ENCODE measurements at places on chromosomes 3 and 15.
A peak's percentile ranks its signal among the peaks of the same experiment; 100 is the strongest.

GRCh38 chr3:168862466-168862865 is 766.7 kb upstream of the GOLIM4 start:
- DNase-seq = no peak

GRCh38 chr3:124916837-124917409 is 17.6 kb downstream of the MUC13 start:
- DNase-seq = no peak

DNA sequence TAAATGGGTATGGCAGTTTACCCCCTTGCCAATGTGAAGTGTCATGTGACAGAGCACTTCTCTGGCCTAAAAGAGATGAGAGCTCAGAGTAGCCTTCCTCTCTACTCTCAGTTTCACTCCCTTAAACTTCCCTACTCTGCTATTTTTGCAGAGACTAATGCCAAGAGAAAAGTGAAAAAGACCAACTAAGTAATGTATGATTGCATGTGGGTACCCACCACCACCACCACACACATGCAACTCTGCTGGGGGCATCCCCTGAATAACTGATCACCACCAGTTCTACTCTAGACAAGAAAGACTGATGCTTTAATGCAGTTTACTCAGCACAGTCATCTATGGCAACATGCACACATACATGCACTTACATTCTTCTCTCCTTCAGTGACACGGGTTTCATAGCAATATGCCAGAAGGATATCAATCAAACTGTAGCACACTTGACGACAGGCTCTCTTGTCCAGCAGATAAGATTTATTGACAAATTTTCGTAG is 31.3 kb downstream of the SHQ1 start:
- DNase-seq = peak; percentile 5

DNA sequence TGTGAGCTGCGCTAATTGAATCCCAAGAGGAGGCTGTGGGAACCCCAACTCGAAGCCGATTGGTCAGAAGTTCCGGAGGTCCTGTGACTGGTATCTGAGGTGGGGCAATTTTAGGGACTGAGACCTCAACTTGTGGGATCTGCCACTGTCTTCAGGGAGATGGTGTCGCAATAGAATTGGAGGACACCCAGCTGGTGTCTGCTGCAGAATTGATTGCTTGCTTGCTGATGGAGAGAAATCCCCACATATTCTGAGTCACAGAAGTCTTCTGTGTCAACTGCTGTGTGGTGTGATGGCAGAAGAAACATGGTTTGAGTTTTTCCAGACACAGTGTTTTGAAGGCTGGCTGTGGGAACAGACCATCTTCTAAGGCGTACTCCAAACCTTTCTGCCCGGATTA is 99.7 kb upstream of the PLXNA1 start:
- DNase-seq = no peak

DNA sequence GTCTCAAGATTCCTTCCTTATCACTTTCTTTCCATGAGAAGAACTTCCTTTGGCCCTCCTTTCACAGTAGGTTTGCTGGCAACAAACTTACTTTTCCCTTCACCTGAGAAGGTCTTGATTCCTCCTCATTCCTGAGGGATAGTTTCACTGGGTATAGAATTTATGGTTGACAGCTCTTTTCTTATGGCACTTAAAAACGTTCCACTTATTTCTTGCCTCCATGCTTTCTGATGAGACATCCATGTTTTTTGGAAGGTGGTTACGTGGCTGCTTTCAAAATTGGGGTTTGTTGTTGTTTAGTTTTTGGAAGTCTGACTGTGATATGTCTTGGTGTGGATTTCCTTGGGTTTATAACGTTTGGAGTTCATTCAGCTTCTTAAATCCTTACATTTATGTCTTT is 8.2 kb upstream of the PLXNA1 start:
- DNase-seq = no peak

- DNase-seq = no peak
These were observed 848.0 kb upstream of the CADM2 start for GRCh38 chr3:84110787-84111186.

GRCh38 chr15:74291101-74292071 is 55.3 kb downstream of the CCDC33 start:
- DNase-seq = peak; percentile 92

- no peak for DNase-seq
These were observed 121.9 kb upstream of the MEF2A start for GRCh38 chr15:99443768-99444446.

DNA sequence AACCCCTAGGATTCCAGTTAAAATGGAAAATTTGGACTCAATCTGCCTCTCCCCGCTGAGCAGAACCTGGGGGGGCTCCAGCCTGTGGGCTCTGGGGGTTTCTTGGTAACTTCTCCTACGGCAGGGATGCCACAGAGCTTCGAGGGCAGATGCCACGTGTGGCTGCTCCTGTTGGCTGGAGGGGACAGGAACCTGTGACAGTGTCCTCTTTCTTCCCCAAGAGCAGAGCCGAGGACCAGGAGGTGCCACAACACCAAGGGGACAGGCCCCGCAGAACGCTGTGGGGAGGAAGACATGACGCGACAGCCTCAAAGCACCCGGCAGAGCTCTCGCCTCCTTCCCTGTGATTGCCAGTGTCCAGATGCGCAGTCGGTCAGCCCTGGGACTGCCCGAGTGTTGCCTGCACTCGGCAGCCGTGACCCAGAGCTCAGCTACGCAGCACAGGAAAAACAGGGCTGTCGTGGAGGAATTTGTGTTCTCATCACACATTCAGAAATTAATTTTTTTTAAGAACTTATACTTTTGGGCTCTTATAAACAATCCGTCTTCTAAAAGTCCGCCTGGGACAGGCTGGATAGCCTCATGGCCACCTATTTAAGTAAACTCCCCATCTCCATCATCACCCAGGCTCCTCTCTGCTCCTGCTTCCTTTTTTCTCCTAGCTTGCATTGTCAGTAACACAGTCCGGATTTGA is 131.9 kb upstream of the MEF2A start:
- DNase-seq = no peak

DNA sequence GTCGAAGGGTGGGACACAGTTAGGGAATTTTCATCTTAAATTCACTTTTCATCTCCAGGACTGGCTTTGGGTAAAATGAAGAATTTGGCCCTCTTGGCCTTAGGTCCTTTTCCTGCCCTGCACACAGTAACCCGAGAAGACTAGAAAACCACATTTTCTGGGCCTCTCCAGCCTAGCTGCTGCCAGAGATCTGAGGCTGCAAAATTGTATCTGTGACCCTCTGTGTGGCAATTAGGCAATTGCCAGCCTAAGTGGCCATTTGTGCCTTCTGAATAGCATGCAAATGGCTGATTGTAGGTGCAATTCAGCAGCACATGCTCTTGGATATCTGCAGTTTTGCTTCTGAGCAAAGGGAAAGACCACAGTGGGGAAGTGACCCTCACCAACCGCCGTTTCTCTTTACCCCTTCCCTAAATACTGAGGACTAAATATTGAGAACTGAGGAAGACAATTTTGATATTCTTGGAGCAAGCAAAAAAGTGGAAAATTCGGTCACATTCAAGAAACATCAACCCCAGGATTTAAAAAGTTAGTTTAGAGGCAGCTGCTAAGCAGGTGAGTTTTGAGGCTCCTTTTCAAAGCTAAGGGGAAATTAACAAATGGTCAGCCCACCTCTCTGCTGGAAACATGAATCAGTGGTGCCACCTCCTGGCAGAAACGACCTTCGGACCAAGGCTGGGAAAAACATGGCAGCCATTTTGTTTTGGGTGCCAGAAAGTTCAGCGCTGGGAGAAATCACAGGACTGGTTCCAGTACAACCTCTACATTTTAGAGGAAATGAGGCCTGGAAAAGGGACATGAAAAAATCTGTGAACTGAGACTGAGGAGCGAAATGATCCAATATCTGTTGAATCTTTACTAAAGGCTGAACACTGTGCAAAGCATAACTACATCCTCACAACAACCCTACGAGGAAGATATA is 56.6 kb upstream of the PRTG start:
- DNase-seq = peak; percentile 55

GRCh38 chr3:28575746-28576613 is 227.4 kb upstream of the AZI2 start:
- peak; percentile 75 for DNase-seq

DNA sequence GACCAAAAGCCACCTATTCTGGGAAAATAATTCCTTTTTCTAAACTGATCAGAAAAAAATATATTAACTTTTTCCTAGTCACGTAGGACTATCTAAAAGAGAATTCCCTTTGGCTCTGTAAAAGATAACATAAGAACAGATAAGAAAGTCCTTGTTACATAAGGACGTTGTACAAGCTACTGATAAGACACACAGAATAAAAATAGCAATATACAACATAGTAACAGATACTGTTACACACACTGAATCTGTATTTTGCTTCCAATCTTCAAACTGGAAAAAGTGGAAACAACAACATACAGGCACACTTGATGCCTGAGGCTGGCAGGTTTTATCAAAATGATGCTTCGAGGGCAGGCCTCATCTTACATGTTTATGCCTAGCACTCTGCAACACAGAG is 59.8 kb downstream of the SNX4 start:
- no peak for DNase-seq

GRCh38 chr15:101306341-101307047 is 11.4 kb upstream of the SNRPA1 start:
- no peak for DNase-seq

DNA sequence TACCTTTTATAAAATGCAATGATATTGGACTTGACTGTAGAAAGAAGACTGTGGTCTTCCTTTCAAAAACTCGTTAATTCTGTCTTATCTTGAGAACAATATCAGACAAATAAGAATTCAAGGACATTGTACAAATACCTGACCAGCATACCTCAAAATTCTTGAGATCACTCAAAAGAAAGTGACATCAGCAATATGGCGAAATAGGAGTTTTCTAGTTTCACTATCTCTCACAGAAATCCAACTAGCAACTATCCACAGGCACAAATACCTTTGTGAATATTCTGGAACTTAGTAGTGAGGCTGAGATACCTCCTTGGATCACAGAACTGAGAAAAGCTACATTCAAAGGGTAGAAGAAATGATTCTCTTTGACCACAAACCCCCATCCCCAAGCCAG is 419.7 kb downstream of the ZNF385D start:
- no peak for DNase-seq

DNA sequence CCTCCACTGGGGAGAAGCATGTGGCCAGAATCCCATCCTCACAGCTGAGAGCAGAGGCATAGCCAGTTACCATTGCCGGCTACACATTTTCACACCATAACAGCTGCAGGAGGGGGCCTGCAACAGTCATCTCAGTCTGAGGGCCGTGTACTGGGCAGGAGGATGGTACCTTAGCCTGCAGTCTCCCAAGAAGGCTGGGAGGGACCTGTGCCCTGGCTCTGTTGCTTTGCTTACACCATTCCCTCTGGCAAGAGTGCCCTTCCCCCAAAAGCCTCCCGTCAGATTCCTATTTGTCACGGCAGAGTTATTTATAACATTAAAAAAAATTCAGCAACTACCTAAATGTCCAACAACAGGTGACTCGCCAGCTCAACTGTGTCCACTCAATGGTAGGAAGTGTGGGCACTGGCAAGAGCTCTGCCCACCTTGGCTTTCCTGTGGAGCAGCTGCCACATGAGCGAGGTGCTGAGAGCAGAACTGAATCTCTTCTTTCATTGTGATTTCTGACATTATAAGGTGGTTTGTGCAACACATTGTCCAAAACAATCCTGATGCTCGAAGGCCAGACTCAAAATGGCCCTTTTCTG is 4.4 kb downstream of the CAMKV start:
- DNase-seq = no peak

DNA sequence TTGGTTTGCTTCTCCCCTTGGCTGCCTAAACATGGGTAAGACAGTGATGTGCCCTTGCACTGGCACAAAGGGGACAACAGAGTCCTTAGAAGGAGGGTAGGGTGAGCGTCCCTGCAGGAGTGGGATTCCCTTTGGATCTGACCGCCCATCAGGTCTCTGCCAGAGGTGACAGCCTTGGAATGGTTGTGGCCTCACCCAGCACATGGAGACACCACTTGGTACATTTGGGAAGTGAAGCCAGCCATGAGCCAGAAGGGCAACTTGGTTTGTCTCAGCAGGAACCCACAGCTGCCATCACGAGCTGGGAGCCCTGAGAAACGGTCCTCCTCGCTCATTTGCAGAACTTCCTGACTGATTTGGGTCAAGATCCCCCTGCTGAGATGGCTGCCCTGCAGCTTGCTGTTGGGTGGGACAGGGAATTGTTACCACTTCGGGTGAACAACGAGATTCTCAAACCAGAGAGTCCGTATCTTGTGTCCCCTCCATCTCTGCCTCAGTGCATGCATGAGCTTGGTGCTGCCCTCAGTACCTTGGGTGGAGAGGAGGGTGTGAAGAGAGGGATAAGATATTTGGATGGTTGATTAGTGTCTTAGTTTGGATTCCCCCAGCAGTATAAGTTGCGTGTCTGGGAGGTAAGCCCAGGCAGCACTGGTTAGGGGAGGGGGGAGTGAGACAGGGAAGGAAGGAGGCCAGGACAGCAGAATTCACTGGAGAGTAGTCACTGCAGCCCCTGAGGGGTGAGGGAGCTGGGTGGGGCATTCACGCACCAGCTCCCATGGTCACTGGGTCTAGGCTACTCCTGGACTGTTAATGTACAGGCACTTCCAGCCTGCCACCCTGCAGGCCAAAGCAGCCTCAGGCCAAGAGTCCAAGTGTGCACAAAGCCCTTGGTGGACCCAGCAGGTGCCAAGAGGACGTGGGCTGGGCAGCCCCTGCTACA is 168.8 kb upstream of the TOPAZ1 start:
- DNase-seq = no peak

DNA sequence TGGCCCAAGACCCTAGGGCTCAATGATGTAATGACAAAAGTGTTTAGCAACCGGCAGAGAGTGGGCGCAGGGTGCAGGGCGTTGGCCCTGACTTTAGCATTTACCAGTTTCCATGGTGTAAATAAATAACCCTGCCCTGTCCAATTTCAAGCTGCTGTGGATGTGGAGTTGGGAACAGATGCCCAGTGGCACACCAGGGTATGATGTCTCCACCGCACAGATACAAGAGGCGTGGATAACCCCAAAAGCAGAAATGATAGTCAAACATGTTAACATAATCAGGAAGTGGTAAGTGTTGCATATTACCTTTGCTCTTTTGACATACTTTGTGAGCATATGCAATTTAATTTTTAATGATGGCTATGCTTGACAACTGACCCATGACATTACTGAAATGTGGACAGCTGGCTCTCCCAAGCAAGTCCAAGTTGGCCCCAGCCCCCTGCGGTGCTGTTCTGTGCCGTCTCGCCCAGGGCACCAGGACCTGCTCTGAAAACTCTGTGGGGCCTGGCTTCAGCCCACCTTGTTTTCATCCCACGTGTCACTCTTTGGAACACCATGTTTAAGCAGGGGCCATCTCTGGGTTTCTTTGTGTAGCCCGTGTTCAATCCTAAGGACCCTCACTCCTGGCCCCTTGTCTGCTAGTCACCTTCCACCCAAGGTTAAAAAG is 10.8 kb upstream of the ANPEP start:
- no peak for DNase-seq

- DNase-seq = peak; percentile 40
These were observed 8.0 kb upstream of the GSK3B start for GRCh38 chr3:120102232-120102631.

Measured in NCI-H524 (cell line).